ENCODE measurements at places on chromosomes 2 and 18. TPM values are rescaled to one million over a fixed set of nuclear protein-coding genes. Genes with fewer than 3 reads are reported as not detected.

DNA sequence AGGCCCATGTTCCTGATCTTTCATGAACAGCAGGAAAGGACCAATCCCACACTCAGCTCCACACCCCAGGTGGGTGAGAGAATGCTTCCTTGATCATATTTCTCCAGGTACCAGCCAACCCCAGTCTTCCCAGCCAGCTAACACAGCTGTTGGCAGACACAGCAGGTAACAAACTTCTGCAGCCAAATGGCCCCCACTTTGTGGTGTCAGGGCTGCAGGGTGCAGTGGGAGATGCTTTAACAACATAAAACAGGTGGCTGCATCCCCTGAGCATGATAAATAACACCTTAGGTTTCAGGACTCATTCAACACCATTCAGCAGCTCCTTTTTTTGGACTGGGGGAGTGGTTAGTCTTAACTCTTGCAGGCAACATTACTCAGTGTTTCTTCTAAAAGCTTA lies 76.7 kb upstream of the ACAA2 start:
- no peak for DNase-seq

The ASB18 gene
- not detected for total RNA-seq

- DNase-seq = no peak
Observed at GRCh38 chr2:144566448-144566847, 46.5 kb upstream of the ZEB2 start.

The MATN3 gene
- total RNA-seq = 0.47 TPM

DNA sequence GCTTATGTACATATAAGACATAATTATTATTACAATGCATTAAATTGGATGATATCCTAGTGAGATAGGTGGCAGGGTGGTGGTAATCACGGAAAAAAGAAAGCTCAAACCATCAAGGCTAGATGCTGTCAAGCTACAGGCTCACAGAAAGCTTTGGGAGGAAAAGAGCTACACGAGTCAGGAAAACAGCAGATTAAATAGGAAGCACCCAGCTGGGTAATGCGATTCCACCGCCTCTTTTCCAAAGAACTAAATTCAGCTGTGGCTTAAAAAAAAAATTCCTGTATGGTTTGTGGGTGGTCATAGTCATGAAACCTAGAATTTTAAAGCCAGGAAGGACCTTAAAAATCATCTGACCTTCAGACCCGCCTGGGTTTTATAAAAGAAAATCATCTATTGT lies 23.7 kb upstream of the PTPN4 start:
- DNase-seq = no peak

DNA sequence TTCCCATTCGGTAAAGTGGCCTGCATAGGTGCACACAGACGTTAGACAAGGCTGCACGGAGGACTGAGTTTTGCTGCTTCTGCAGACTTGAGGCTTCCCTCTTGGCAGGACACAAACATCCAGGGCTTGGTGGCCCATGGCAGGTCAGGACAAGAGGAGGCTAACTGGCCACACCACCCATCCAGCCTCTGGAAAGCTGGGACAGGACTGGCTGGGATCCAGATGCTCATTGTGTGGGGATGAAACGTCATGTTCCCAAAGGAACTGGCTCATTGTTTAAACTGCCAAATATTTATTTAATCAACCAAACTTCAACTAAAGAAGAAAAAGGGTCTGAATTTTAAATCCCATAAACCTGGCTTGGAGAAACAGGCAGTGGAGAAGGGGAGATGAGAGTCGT lies 239.1 kb upstream of the EPAS1 start:
- DNase-seq = no peak

DNA sequence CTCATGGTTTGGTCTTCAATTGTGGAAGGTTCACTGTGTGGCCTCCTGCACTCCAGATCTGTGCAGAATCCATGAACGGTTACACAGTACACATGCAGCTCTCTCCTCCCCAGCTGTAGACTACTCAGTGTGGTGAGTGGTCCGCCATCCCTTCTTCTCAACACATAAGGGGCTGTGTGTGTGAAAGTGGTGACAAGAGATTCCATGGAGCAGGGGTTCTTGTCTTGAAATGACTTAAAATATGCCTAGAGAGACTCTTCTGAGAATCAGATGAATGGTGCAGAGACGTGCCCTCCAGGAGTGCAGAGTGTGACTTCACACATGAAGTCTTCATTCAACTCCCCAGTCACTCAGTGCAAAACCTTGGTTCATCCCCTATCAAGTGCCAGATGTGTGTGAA lies 151.0 kb upstream of the COPS8 start:
- no peak for DNase-seq

GRCh38 chr2:220175967-220176366 lies 548.5 kb downstream of the SLC4A3 start:
- no peak for DNase-seq

The MAP4K3 gene
- total RNA-seq = 25.1 TPM

- DNase-seq = no peak
Observed at GRCh38 chr2:165701147-165701546, 92.9 kb downstream of the GALNT3 start.

The ABCB11 gene
- under 0.01 TPM for total RNA-seq

The TSPYL6 gene
- total RNA-seq = not detected

GRCh38 chr2:136000502-136000901 lies 15.1 kb upstream of the DARS1 start:
- no peak for DNase-seq

GRCh38 chr2:10877651-10878111 lies 34.1 kb upstream of the KCNF1 start:
- DNase-seq = peak; percentile 59

- peak; percentile 81 for DNase-seq
Observed at GRCh38 chr2:1995987-1996386, 251.7 kb upstream of the PXDN start.

- no peak for DNase-seq
Observed at GRCh38 chr18:37464257-37464656, 101.3 kb downstream of the CELF4 start.

The LOXL3 gene
- 49.8 TPM for total RNA-seq

DNA sequence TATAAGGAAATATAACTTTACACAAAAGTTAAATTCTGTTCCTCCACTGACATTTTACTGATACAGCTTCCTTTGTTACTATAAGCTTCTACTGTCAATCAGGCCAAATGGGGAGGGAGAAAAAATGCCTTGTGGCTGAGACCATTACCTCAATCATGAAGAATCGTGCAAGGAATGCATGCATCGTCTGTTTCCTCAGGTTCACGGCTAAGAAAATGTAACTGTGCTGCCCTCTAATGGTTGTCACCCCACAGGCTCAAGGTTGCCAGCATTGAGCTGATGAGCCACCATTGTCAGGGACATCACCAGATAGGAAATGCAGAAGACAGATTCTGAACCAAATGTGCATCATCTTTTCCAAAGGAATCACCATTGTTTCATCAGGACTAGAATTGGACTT lies 426.9 kb downstream of the CDH2 start:
- peak; percentile 55 for DNase-seq

- no peak for DNase-seq
Observed at GRCh38 chr2:130377491-130377890, 21.6 kb downstream of the PTPN18 start.

DNA sequence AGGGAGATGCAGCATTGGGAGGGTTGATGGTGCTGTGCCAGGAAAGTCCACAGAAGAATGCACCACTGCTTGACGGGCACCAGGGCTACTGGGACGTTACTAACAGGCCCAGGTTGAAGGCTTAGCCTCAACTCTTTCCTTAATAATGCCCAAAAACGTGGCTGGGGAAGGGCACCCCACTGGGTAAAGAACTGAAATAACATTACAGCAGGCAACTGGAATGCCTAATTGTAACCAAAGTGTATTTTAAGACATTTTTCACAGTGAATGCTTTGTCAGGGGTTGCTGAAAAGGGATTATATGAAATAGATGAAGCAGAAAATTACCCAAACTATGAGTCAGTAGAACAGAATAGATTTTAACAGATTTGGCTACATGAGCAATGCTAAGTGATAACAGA lies 191.3 kb downstream of the CMPK2 start:
- DNase-seq = no peak

The ANKRD30B gene
- total RNA-seq = not detected

DNA sequence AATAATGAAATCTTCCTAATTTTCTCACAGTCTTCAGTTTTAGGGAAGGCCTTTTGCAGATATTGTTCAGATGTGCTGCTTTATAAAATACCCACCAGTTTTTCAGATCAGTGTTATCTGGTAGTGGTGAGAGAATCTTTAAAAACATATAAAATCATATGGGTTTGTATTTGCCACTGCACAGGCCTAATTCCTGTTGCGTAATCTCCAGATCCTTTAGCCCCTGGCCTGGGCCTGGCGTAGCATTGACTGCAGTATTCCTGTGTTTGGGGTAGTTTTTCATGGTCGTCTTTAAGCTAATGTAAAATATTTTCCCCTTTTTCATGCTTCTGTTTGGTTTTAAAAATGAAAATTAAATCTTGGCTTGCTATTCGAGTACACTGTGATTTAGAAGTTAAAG lies 43.2 kb downstream of the TSHZ1 start:
- no peak for DNase-seq

GRCh38 chr2:42835577-42836371 lies 43.4 kb upstream of the HAAO start:
- DNase-seq = peak; percentile 97

DNA sequence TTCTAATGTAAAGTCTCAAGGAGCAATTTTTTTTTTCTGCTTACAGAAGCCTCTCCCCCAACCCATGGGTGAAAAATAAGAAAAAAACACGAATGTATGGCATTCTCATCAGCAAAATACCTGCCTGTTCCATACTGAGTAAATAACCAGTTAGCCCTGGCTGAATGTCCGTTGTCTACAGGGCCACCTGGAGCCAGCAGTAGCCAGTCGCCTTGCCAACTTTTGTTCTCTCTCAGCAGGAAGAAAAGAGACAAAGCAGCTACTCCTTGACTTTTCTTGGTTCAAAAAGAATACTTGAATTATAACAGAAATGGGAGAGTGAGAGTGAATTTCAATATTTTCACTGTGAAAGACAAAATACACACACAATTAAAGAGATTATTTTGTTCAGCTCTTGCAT lies 532.9 kb upstream of the CRIM1 start:
- DNase-seq = no peak

DNA sequence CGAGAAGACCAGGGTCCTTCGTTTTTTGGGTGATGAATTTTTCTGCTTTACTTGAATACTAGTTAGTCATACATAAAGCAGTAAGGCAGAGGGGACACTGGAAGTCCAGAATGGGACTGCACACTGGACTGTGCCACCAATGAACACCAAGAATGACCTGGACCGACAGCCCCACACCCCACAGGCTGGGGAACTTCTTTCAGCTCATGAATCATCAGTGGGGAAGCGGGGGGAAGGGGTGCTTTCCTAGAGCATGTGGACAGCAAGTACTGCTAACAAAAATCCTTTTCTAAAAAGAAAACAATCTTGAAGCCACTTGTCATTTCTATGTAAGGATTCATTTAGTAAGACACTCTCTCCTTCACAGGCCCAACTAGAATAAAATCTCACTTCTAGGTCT lies 86.0 kb downstream of the DTNB start:
- peak; percentile 66 for DNase-seq

- no peak for DNase-seq
Observed at GRCh38 chr2:98241592-98241991, 104.7 kb upstream of the CNGA3 start.

GRCh38 chr2:201348758-201349157 lies 8.4 kb downstream of the FLACC1 start:
- no peak for DNase-seq

The RNF149 gene
- total RNA-seq = 66.0 TPM

The CREG2 gene
- 7.1 TPM for total RNA-seq

DNA sequence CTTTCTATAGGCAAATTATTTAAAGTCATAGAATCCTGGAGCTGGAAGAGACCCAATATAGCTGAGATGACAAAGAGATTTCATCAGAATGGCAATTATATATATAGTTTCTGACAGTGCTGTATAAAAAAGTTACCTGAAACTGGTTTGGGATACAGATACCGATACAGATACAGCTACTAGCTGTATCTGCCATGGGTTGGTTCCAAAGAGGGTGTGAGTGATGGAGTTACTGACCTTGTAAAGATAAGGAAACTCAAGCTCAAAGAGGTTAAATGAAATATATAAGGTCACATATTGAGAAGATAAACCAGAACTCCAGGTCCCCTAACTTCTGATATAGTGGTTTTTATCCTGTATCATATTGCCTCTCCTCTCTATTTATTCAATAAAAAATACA lies 10.9 kb downstream of the PELI1 start:
- DNase-seq = no peak

The CCDC74A gene
- 0.27 TPM for total RNA-seq

The LIMS3 gene
- 6.4 TPM for total RNA-seq

DNA sequence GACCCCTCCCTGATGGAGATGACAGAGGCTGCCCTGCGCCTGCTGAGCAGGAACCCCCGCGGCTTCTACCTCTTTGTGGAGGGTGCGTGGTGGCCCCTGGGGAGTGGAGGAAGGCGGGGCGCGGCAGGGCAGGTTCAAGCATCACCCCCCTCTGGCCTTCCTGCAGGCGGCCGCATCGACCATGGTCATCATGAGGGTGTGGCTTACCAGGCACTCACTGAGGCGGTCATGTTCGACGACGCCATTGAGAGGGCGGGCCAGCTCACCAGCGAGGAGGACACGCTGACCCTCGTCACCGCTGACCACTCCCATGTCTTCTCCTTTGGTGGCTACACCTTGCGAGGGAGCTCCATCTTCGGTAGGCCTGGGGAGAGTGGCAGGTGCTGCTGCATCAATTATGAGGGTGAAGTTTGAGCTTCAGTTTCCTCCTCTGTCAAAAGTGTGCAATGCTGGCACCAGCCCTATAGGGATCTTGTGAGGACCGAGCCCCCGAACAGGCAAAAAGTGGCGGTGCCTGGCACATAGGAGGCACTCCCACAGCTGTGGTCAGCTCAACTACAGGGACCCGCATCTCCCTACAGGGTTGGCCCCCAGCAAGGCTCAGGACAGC lies 2.2 kb downstream of the ALPI start:
- no peak for DNase-seq

GRCh38 chr2:37367984-37368383 lies 23.6 kb downstream of the QPCT start:
- no peak for DNase-seq

The CD8B2 gene
- total RNA-seq = not detected

- no peak for DNase-seq
Observed at GRCh38 chr2:98389251-98389605, 43.0 kb downstream of the CNGA3 start.

The SGPP2 gene
- total RNA-seq = not detected

GRCh38 chr2:96831679-96832078 lies 12.1 kb downstream of the ANKRD23 start:
- no peak for DNase-seq

- no peak for DNase-seq
Observed at GRCh38 chr2:38375696-38376345, 1.3 kb downstream of the ATL2 start.

DNA sequence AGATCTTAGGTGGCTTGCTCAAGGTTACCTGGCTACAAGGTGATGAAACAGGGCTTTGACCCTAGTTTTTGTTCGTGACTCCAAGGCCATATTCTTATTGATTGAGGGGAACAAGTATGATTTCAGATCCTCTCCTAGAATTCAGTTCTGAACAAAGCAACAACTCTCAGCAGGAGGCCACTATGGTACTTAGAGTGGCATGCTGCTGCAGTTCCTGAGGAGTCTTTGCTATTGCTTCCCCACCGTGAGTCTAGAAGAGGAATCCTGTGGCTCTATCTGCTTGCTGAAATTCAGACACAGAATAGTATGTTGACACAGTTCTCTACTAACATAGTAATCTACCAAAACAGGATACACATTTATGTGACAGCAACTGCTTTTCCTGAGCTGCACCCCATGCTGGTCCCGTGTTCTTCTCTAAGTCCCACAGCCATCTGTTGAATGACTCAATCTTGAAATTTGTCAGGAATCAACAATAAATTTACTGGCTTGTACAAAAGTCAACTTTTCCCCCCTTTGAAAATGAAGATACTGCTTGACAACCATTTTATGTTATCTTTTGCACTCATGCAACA lies 4.1 kb downstream of the TGFBRAP1 start:
- DNase-seq = no peak

Measured in HT1080 (cell line).